ENCODE measurements at places on chromosomes 1 and 21. TPM values are rescaled to one million over a fixed set of nuclear protein-coding genes. Genes with fewer than 3 reads are reported as not detected.

- no peak for DNase-seq
- no peaks in the 10 kb centered on the region for H3K36me3 ChIP-seq
- peaks cover 82% of the 10 kb centered on the region for H3K4me1 ChIP-seq
- H3K27ac ChIP-seq, result peak overlapping the region; percentile 88
- peak overlapping the region; percentile 61 for H3K4me3 ChIP-seq
- H3K27me3 ChIP-seq, result no peaks in the 10 kb centered on the region
These were observed 22.4 kb upstream of the BCAR3 start for GRCh38 chr1:93704052-93704451.

- H3K27me3 ChIP-seq, result peaks cover 23% of the 10 kb centered on the region
- H3K4me1 ChIP-seq, result peaks cover 12% of the 10 kb centered on the region
- peak within 1 kb of the TSS; percentile 71 for H3K4me3 ChIP-seq
- H3K36me3 ChIP-seq, result no peaks in the 10 kb centered on the region
These were observed at the start of gene CELSR2 for GRCh38 chr1:109248797-109249629. TSS of gene CELSR2 (plus strand) at chr1:109249539. CDS start at chr1:109250080, 541 bp downstream.

- no peak for DNase-seq
- no peaks in the 10 kb centered on the region for H3K4me1 ChIP-seq
- H3K4me3 ChIP-seq, result no peak overlapping the region
- no peaks in the 10 kb centered on the region for H3K36me3 ChIP-seq
- peaks cover 3% of the 10 kb centered on the region for H3K27me3 ChIP-seq
These were observed 80.6 kb downstream of the NAV1 start for GRCh38 chr1:201619513-201619912.

DNA sequence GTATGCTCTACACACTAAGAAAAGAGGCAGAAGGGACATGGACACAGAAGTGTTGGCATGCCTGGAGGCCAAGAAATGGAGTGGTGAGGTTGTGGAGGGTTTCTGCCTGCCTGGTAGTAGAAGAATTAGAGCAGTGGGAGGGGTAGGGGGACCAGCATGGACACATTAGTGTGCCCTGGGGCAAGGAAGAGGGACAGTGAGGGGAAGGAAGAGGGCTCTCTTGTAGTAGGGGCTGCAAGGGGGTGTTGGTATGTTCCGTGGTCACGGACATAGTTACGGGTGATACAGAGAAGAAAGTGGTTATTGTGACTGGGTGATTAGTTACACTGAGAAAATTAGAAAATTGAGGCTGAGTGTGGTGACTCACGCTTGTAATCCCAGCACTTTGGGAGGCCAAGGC, 23.3 kb downstream of the LEMD1 start:
- H3K4me3 ChIP-seq, result no peak overlapping the region
- H3K4me1 ChIP-seq, result no peaks in the 10 kb centered on the region
- peaks cover 4% of the 10 kb centered on the region for H3K27me3 ChIP-seq
- no peak overlapping the region for H3K27ac ChIP-seq
- DNase-seq, result no peak

RASSF5 gene
- 114 TPM for total RNA-seq

- no peak for DNase-seq
- H3K27me3 ChIP-seq, result no peaks in the 10 kb centered on the region
- no peak overlapping the region for H3K27ac ChIP-seq
- peaks cover 18% of the 10 kb centered on the region for H3K4me1 ChIP-seq
These were observed 74.4 kb upstream of the LYPLAL1 start for GRCh38 chr1:219099307-219099706.

ITLN2 gene
- not detected for total RNA-seq

OR2AK2 gene
- total RNA-seq, result not detected

GRCh38 chr1:96820671-96821070, 99.1 kb downstream of the PTBP2 start:
- no peaks in the 10 kb centered on the region for H3K27me3 ChIP-seq
- H3K27ac ChIP-seq, result no peak overlapping the region
- no peak overlapping the region for H3K4me3 ChIP-seq
- H3K4me1 ChIP-seq, result no peaks in the 10 kb centered on the region
- H3K36me3 ChIP-seq, result peaks cover 6% of the 10 kb centered on the region

LRRC7 gene
- not detected for total RNA-seq

DNA sequence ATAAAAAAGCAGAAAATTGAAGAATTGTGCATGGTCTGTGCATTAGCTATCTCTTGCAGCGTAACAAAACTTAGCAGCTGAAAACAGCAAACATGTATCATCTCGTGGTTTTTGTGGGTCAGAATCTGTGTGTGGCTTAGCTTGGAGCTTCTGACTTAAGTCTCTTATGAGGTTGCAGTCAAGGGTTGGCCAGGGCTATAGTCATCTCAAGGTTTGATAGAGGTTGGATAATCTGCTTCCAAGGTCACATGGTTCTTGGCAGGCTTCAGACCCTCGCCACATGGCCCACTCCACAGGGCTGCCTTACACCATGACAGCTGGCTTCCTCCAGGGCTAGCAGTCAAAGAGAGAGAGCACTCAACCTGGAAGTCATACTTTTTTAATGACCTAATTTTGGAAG, 35.9 kb downstream of the CNST start:
- no peak for DNase-seq
- H3K27ac ChIP-seq, result no peak overlapping the region
- H3K27me3 ChIP-seq, result no peaks in the 10 kb centered on the region
- H3K36me3 ChIP-seq, result peaks cover 41% of the 10 kb centered on the region
- no peak overlapping the region for H3K4me3 ChIP-seq

- DNase-seq, result no peak
- peaks cover 23% of the 10 kb centered on the region for H3K27me3 ChIP-seq
- no peaks in the 10 kb centered on the region for H3K36me3 ChIP-seq
- H3K4me1 ChIP-seq, result no peaks in the 10 kb centered on the region
These were observed 27.0 kb downstream of the ABCA4 start for GRCh38 chr1:94093996-94094395.

GRCh38 chr1:26044971-26045721, 772 bp downstream of the SLC30A2 start:
- no peak overlapping the region for H3K27ac ChIP-seq
- peaks cover 58% of the 10 kb centered on the region for H3K27me3 ChIP-seq
- H3K36me3 ChIP-seq, result no peaks in the 10 kb centered on the region
- no peak overlapping the region for H3K4me3 ChIP-seq
- H3K4me1 ChIP-seq, result no peaks in the 10 kb centered on the region

GRCh38 chr1:53754484-53755312, 15.7 kb upstream of the GLIS1 start:
- H3K27ac ChIP-seq, result no peak overlapping the region
- H3K36me3 ChIP-seq, result no peaks in the 10 kb centered on the region
- H3K4me1 ChIP-seq, result no peaks in the 10 kb centered on the region
- no peak for DNase-seq
- no peak overlapping the region for H3K4me3 ChIP-seq

GRCh38 chr1:231600458-231600976, 26.1 kb upstream of the DISC1 start:
- no peak overlapping the region for H3K27ac ChIP-seq
- no peak overlapping the region for H3K4me3 ChIP-seq
- peaks cover 7% of the 10 kb centered on the region for H3K4me1 ChIP-seq
- DNase-seq, result no peak
- no peaks in the 10 kb centered on the region for H3K27me3 ChIP-seq

DNA sequence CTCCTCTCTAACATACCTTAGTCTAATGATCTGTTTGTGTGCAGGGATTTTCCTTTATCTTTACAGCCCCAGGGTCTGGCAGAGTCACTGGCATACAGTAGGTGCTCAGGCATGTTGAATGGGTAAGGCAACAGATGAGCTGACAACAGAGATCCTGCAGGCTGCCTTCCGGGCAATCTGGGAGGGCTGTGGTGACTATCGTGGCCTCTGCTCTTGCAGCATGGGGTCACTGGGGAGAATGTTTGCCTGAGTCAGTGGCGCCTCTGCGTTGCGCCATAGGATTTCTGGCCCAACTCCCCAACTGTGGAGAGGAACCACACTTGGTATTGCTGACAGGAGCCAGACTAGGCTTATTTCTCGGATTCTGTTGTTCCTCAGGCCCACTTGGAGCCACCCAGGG, 93.8 kb downstream of the LAMC2 start:
- H3K4me3 ChIP-seq, result no peak overlapping the region
- peaks cover 11% of the 10 kb centered on the region for H3K27me3 ChIP-seq
- no peak for DNase-seq
- no peak overlapping the region for H3K27ac ChIP-seq
- H3K4me1 ChIP-seq, result no peaks in the 10 kb centered on the region
